Activated CD4-positive, alpha-beta T cell treated with anti-CD3 and anti-CD28 coated beads, Interleukin-2, amount 10 ng/mL, durations not matched to agents 24 days and 14 days (primary cell): ENCODE measurements at places on chromosomes 4 and X. TPM values are rescaled to one million over a fixed set of nuclear protein-coding genes. Genes with fewer than 3 reads are reported as not detected.
A peak's percentile ranks its signal among the peaks of the same experiment; 100 is the strongest.

GRCh38 chr4:69760455-69760854 lies at the start of gene SULT1B1:
SULT1B1 (minus strand) TSS chr4:69760620; CDS start chr4:69755217, 5,403 bp downstream.
- peak within 1 kb of the TSS; percentile 89 for H3K4me3 ChIP-seq
- H3K27me3 ChIP-seq, result no peaks in the 10 kb centered on the region
- H3K36me3 ChIP-seq, result no peaks in the 10 kb centered on the region
- DNase-seq, result peak; percentile 90
- H3K4me1 ChIP-seq, result peaks cover 36% of the 10 kb centered on the region

DNA sequence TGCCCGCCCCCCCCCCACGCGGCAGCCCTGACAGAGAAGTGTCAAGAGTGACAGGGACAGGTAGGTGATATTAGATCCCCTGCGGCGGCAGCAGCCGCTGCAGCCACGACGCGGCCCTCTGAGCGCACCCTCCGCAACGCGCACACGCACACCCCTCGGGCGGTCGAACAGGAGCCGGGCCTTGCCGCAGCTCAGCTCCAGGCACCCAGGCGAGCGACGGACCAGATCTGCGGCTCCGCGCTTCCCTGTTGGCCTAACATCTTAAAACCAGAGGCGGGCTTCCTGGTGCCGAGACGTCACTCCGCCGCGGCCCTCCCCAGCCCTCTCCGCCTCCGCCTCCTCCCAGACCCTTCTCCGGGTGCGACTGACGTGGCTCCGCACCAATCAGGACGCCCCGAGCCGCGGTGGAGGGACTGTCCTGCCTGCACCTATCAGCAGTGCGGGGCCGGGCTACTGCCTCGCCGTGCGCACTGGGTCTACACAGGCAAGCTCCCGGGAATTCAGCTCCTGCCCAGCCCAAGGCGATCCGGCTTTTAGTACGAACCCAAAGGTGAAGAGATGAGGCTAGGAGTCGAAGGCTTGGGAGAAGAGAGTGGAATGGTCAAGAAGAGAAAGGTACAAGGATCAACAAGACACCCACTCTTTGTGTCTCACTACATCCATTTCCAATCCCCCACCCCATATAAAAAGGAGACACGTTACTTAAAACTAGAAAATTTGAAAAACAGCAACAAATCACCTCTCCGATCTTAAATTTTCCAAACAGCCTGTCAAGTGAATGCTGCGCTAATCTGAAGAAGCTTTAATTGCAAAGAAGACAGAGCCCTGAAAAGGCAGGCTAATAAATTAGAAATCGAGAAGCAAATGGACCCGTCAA lies at the start of gene PITX2:
TSS of gene PITX2 (minus strand) at position 237 of the 877 bp plus-strand sequence. CDS start 617 bp downstream, outside the sequence.
- peaks cover 5% of the 10 kb centered on the region for H3K36me3 ChIP-seq
- peak; percentile 78 for DNase-seq
- peak within 1 kb of the TSS; percentile 53 for H3K27ac ChIP-seq
- peaks cover 3% of the 10 kb centered on the region for H3K4me1 ChIP-seq
- peak within 1 kb of the TSS; percentile 67 for H3K4me3 ChIP-seq

DNA sequence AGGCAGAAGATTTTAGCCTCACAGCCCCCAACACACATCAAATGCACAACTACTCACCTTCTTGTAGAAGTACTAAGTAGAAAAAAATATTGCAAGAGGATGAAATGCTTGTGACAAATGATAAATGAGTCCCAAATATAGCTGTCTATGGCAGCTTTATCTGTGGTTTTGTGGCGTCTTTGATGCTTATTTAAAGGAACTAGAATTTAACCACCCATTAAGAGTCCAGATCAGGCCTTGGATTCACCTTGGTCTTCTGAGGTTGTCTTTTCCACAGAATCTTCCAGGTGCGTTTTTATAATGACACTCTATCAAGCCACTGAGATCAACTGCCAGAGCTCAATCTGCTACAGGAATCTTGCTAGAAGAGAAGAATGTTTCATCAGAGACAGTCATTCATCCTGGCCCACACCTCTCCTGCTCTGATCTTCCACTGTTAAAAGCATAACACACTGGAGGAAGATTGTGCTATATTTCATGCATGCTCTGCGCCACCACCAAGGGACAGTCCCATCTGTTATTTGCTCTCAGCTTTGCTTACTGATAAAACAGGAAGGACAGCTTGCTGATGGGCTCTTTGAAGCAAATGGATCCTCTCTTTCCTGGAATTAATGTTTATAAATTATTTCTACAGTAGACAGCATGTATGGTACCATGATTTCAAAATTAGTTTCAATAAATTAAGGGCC lies 144.1 kb downstream of the SLC7A11 start:
- no peaks in the 10 kb centered on the region for H3K4me1 ChIP-seq
- H3K27ac ChIP-seq, result no peak overlapping the region
- DNase-seq, result no peak
- H3K36me3 ChIP-seq, result no peaks in the 10 kb centered on the region
- H3K27me3 ChIP-seq, result no peaks in the 10 kb centered on the region

DNA sequence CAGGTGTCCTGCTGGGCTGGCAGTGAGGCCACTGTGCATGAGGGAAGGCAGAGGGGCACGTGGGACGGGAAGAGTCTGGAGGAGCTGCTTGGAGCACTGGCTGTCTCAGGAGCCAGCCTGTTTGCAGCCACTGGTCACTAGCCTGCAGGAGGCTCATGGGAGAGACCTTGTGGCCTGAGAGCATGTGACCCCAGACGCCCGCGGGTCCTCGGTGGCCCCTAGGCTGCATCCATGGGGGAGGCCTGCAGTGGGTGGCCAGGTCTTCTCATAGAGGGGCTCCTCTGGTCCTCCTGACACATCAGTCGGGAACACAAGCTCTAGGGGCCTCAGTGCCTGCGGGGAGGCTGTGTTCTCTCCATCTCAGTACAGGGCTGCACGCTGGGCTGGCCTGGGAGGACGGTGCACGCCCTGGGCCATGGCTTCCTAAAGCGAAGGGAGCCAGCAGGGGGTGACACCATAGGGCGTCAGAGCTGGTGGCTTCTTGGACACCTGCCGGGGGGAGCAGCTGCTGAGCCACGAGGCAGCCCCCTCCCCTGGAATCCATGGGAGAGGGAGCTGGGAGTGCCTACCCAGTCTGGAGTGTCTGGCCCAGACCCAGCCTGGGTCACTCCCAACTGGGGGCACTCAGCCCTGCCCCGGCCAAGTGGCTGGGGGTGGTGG lies 12.3 kb downstream of the NAT8L start:
- H3K27ac ChIP-seq, result no peak overlapping the region
- no peak overlapping the region for H3K4me3 ChIP-seq
- H3K36me3 ChIP-seq, result no peaks in the 10 kb centered on the region
- no peaks in the 10 kb centered on the region for H3K4me1 ChIP-seq

GRCh38 chr4:154982187-154983047 lies 201.3 kb downstream of the RBM46 start:
- H3K27ac ChIP-seq, result no peak overlapping the region
- DNase-seq, result peak; percentile 78

DNA sequence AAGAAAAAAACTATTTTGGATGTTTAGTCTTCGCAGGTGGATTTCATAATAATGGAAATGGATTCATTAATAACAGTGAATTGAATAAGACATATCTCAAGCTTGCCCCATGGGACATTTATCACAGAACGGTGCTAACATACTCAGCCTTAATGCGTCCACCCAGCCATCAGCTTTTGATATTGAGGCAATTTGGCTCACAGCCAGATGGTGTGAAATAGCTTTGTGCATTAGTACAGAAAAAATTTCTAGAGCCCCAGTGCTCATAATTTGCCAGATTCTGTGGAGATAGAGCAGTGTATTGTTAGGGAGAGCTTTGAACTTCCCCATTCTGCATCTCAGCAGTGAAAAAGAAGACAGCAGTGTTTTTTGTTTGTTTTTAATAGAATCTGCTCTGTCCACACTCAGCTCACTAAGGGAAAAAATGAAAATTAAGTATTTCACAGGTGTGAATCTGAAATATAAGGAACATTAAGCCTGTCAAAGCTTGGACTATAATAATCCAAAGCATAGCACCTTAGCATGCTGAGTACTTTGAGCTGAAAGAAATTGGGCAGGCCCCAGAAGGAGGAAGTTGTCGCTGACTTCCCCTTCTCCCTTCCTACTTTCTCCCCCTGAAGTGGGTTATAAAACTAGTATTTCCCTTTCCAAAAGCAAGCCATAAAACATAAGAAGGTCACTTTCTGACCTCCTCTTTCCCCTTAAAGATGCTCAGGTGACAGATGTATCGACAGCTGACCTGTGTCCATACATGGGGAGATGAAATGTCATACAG lies 295.8 kb downstream of the MAGEB5 start:
- H3K4me3 ChIP-seq, result no peak overlapping the region
- no peaks in the 10 kb centered on the region for H3K36me3 ChIP-seq
- H3K4me1 ChIP-seq, result no peaks in the 10 kb centered on the region
- no peak overlapping the region for H3K27ac ChIP-seq
- DNase-seq, result no peak

GRCh38 chr4:173459857-173460256 lies 60.9 kb upstream of the SCRG1 start:
- no peaks in the 10 kb centered on the region for H3K36me3 ChIP-seq
- no peak overlapping the region for H3K4me3 ChIP-seq
- no peaks in the 10 kb centered on the region for H3K4me1 ChIP-seq
- DNase-seq, result no peak
- H3K27me3 ChIP-seq, result peaks cover 6% of the 10 kb centered on the region

GRCh38 chrX:29531336-29531735 lies 684.0 kb upstream of the MAGEB2 start:
- no peaks in the 10 kb centered on the region for H3K27me3 ChIP-seq
- H3K4me3 ChIP-seq, result no peak overlapping the region
- no peaks in the 10 kb centered on the region for H3K4me1 ChIP-seq
- no peaks in the 10 kb centered on the region for H3K36me3 ChIP-seq
- no peak for DNase-seq

DNA sequence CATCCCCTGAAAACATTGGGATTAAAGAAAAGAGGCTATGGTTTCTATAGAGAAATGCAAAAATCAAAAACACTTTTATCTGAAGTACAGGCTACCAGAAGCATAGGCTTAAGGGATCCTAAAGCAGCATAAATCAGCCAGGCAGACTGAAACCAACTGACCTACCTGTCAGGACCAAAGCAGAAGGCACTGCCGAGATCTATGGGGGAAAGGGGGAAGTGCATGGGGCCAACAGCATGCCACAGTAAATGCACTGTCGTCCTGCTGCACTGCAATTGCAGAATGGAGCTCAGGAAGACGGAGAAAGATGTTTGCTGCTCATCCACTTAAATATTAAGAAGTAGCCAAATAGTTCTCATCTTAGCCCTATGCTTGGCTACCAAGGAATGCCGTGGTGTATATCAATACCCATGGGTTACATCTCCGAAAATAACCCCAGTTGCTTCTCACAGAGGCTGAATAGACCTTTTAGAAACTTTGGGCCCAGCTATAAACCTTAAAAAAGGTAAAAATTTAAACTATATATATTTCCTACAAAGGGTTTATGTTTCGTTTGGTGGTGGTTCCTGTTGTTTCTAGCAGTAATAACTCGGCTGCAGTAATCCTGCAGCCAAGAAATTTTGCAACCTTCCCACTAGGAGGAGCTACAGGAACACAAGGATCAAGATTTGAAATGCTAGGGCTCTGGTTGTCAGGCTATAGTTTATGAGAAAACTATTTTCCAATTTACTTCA lies 312.2 kb upstream of the DIAPH2 start:
- H3K27ac ChIP-seq, result no peak overlapping the region
- H3K4me1 ChIP-seq, result no peaks in the 10 kb centered on the region
- DNase-seq, result no peak
- H3K4me3 ChIP-seq, result no peak overlapping the region

GRCh38 chr4:147477439-147477838 lies 3.5 kb upstream of the EDNRA start:
- no peak for DNase-seq
- no peaks in the 10 kb centered on the region for H3K4me1 ChIP-seq
- H3K27ac ChIP-seq, result no peak overlapping the region
- H3K27me3 ChIP-seq, result peaks cover 20% of the 10 kb centered on the region
- H3K4me3 ChIP-seq, result no peak overlapping the region

- H3K4me1 ChIP-seq, result peaks cover 36% of the 10 kb centered on the region
- no peaks in the 10 kb centered on the region for H3K27me3 ChIP-seq
- H3K27ac ChIP-seq, result peak overlapping the region; percentile 97
These were observed 12.0 kb downstream of the TMEM187 start for GRCh38 chrX:153984351-153985178.

DNA sequence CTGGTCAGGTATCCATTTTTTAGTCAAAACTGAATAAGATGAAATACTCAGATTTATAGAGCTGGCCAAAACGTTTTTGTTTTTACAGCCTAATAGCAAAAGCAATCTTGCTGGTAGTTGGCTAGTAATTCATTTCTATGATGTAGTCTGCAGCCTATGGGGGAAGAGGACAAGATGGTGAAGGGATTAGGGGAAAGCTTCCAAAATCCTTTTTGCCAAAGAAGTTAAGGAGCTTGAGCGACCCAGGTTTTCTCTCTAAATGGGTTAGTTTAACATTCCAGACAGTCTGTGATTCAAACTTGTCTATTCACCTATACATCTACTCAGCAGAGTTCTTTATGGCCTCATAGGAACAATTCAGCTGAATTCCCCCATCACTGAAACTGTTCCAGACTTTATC lies 89.8 kb upstream of the SPRY1 start:
- no peaks in the 10 kb centered on the region for H3K27me3 ChIP-seq
- peaks cover 8% of the 10 kb centered on the region for H3K36me3 ChIP-seq
- no peak overlapping the region for H3K4me3 ChIP-seq
- DNase-seq, result no peak

GRCh38 chrX:154607370-154607769 lies 11.7 kb downstream of the CTAG1B start:
- DNase-seq, result no peak
- H3K4me1 ChIP-seq, result peaks cover 12% of the 10 kb centered on the region
- H3K36me3 ChIP-seq, result no peaks in the 10 kb centered on the region
- peaks cover 3% of the 10 kb centered on the region for H3K27me3 ChIP-seq
- H3K4me3 ChIP-seq, result no peak overlapping the region
- H3K27ac ChIP-seq, result no peak overlapping the region

DNA sequence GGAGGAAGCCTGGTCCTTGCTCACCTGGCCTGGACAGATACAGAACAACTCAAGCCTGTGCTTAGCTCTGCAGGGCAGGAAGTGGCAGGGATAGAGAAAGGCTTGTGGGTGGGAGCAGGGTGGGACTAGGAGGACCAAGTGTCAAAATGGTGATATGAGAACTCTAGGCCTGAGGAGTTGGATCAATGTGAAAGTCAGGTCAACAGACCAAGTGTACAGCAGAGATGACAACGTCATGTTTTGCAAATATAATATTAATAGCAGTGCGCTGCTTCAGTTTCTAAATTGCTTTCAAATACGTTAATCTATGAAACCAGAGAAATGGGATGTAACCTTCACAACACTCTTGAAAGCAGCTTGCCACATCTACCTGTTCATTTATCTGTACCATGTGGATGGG lies 114.2 kb upstream of the MAP3K15 start:
- H3K4me1 ChIP-seq, result peaks cover 44% of the 10 kb centered on the region
- peaks cover 16% of the 10 kb centered on the region for H3K36me3 ChIP-seq
- DNase-seq, result no peak
- H3K27me3 ChIP-seq, result no peaks in the 10 kb centered on the region
- H3K27ac ChIP-seq, result peak overlapping the region; percentile 42
- H3K4me3 ChIP-seq, result no peak overlapping the region

GRCh38 chrX:110671068-110671803 lies 124.4 kb downstream of the CHRDL1 start:
- H3K27me3 ChIP-seq, result no peaks in the 10 kb centered on the region
- H3K4me3 ChIP-seq, result no peak overlapping the region
- DNase-seq, result no peak
- no peaks in the 10 kb centered on the region for H3K4me1 ChIP-seq

- no peaks in the 10 kb centered on the region for H3K36me3 ChIP-seq
- H3K27me3 ChIP-seq, result peaks cover 2% of the 10 kb centered on the region
- H3K4me1 ChIP-seq, result no peaks in the 10 kb centered on the region
- no peak overlapping the region for H3K27ac ChIP-seq
- no peak for DNase-seq
- no peak overlapping the region for H3K4me3 ChIP-seq
These were observed 97.3 kb upstream of the DDIT4L start for GRCh38 chr4:100287534-100287933.

The BMPR1B gene
- total RNA-seq, result not detected in 2 replicates

The RGN gene
- not detected in 2 replicates for total RNA-seq

The BLTP1 gene
- 26.2 and 28.9 TPM in 2 replicates for total RNA-seq

The PAGE1 gene
- total RNA-seq, result not detected in 2 replicates

The SH3RF1 gene
- 0.66 and 0.68 TPM in 2 replicates for total RNA-seq
